Activated T-helper 1 cell treated with anti-CD3 and anti-CD28 coated beads, Interleukin-2, amount 50 U/mL, for 16 hours (primary cell): ENCODE measurements at places on chromosomes 12 and 14.

DNA sequence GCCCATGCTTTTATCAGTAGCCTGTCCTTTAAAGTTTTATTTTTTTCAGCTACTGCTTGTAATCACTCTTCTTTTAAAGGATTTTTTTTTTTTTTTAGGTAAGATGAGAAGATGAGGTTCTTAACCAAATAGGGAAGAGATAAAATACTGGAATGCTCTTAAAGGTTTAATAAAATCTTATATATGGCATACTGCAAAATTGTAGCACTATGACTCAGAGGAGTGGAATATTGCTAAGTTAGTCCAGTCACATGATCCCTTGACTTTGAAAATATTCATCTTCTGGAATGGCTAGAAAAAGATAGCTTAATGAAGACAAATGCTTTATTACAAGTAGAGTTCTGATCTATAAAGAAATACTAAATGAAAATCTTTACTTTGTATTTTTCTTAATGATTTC lies 116.6 kb downstream of the NAV3 start:
- no peak for DNase-seq

- no peak for DNase-seq
Observed at GRCh38 chr12:56955631-56956256, 1.7 kb downstream of the RDH16 start.

GRCh38 chr14:56119201-56119981 lies 1.2 kb downstream of the PELI2 start:
- no peak for DNase-seq

DNA sequence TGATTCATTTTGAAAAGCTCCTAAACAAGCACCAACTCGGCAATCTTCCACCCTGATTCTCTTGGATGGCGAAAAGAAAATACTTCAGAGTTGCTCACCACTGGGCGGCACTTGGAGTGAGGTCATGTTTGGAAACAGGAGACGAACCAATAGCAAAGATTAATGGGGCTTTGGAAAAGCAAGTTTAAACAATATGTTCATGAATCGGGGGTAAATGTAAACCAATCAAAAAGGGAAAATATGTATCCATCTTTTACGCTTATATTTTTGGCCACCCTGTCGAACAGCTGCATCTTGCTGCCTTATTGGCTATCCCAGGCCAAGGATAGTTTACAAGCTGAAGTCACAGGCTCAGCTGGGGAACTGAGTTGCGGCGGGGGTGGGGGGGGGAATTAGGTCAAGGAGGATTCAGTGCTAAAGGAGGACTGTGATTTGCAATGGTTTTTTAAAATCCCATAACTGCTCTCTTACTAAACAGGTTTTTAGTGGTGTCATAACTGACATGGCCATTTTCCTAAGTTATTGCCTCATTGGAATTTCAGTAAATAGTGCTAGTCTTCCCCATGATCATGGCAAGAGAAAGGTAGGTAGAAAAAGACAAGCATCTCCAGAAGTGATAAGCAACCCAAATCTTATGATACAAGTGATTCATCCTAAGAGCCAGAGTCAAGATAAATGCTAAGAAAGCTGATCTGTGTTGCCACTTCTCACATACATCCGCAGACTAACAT lies 210.6 kb downstream of the PHLDA1 start:
- no peak for DNase-seq

DNA sequence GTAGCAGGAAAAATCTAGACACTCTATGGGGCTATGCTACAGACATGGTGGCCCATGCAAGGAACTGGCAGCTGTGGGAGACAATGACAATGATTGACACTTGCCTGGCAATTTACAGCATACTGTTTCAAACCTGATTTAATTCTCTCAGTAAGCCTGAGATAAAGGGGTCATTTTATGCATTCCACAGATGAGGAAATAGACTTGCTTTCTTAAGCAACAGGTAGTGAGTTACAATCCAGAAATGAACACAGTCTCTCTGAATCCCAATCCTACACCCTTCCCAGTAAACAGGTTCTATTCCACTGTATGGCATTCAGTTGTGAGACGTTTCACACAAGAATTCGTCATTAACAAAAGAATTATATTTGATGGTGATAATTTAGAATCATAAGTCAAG lies 15.5 kb upstream of the PCNX1 start:
- DNase-seq: no peak
